Muscle of back (tissue), 13 donors: ENCODE measurements at places on chromosomes 12 and 14.

- peak; percentile 73 for DNase-seq
These were observed 125.4 kb downstream of the TMX1 start for GRCh38 chr14:51365241-51365965.

GRCh38 chr12:50971946-50972345 is 19.6 kb downstream of the HIGD1C start:
- DNase-seq: no peak

GRCh38 chr12:95573951-95574576 is 22.8 kb upstream of the USP44 start:
- no peak for DNase-seq

GRCh38 chr12:128871516-128871892 is 18.2 kb downstream of the GLT1D1 start:
- DNase-seq: no peak

GRCh38 chr12:101666052-101666728 is 31.2 kb upstream of the CHPT1 start:
- no peak for DNase-seq

- DNase-seq: no peak
These were observed 4.6 kb upstream of the SELPLG start for GRCh38 chr12:108638141-108638827.

DNA sequence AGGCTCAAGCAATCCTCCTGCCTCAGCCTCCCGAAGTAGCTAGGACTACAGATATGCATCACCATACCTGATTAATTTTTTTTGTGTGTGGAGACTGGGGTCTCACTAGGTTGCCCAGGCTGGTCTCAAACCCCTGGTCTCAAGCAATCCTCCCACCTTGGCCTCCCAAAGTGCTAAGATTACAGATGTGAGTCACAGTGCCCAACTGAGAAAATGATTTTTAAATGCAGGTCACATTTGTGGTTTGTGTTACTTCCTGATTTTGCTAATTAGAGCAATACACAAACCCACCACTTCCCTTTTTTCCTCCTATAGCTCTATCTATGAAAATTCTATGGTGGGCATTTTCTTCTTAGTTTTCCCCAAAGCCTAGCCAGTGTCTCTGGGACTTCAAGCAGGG is 45.5 kb upstream of the TMEM263 start:
- no peak for DNase-seq

- no peak for DNase-seq
These were observed 40.5 kb upstream of the PTCSC3 start for GRCh38 chr14:36217027-36217426.

- no peak for DNase-seq
These were observed 6.7 kb upstream of the BATF start for GRCh38 chr14:75515629-75515996.

DNA sequence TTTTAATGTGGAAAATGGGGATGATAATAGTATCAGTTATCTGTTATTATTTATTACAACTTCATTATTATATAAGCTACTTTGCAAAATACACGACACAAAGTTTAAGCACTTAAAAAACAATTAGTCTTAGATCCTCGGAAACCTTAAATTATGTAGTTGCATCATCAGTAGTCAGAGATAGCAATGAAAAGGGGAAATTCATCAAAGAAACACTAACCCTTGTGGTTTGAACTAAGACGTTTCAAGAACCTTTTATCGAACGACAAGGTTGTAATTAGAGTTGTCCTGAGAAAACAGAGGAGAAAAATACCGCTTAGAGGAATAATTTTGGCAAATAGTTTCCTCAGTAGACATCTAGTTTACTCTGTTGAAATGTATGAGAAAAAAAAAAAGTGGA is 198.5 kb downstream of the PTPRO start:
- no peak for DNase-seq

DNA sequence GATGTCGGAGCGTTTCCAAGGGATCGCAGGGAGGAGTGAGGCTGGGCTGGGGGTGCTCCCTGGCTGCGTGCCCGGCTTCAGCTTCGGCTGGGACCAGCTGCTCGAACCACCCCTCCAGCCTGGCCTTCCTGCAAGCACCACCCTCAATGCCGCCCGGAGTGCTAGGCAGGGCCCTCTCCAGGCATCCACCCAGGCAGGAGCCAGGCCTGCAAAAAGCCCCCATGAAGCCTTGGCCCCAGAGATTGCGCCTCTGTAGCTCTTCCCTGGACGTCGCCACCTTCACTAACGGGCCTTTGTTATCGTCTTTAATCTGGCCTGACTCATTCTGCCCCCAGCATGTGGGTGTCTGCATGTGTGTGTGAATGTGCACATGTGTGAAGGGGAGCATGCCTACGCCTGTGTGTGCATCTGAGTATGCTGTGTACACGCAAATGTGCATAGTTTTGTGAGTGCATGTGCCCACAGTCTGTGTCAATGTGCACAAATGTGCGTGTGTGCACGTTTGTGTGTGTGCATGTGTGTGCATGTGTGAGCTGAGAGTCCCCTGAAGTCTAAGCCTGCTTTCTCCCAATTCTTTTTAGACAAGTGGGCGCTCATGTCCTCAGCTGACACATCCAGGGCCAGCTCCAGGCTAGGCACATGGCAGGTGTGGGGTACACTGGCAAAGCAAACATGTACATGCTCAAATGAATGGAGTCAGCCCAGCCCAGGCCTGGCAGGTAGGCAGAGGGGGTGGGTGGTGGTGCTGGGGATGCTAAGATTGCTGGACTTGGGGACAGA is 195.4 kb upstream of the C14orf180 start:
- peak; percentile 55 for DNase-seq

- no peak for DNase-seq
These were observed 44.5 kb downstream of the CHGA start for GRCh38 chr14:92967346-92967926.

DNA sequence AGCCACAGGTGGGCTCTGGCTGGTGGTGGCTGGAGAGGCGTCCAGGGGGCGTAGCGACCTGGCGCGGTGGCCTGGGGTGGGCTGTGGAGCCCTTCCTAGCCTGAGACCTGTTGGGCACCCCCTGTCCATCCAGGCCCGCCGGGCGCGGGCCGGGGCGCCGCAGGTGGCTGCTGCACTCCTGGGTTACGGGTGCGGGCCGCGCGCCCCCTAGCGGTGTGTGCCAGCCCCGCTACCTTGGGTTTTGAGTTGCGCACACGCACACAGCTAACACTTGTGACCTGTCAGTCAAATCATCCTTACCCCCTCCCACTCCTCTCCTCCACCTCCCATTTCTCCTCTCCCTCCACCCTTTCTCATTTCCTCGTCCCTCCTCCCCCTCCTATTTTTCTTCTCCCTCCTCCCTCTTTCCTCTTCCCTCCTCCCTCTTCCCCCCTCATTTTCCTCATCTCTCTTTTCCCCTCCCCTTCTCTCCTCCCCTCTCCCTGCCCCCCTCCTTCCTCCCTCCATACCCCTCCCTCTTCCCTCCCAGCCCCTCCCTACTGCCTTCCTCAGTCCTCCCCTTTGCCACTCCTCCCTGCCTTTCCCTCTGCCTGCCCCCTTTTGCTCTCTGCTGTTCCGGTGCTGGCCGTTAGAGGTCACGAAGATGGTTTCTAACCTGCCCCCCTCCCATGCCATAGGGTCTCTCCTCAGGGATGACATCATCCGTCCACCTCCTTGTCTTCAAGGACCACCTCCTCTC is 2.3 kb downstream of the MEG3 start:
- peak; percentile 88 for DNase-seq

GRCh38 chr12:119283310-119283709 is 51.2 kb upstream of the CCDC60 start:
- no peak for DNase-seq

DNA sequence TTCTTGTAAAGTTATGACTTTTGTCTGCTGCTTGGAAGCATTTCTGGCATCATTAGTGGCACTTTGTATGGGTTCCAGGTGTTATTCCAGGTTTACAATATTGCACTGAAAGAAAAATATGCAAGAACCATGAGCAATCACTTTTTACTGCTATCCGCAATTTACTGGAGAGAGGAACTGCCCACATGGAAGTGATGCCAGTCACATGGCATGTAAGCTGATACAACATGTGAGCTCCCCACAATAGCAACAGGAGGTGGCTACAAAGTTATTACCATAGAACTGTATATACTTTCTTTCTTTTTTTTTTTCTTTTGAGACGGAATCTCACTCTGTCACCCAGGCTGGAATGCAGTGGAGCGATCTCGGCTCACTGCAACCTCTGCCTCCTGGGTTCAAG is 1012.1 kb downstream of the BCL11B start:
- DNase-seq: peak; percentile 13

DNA sequence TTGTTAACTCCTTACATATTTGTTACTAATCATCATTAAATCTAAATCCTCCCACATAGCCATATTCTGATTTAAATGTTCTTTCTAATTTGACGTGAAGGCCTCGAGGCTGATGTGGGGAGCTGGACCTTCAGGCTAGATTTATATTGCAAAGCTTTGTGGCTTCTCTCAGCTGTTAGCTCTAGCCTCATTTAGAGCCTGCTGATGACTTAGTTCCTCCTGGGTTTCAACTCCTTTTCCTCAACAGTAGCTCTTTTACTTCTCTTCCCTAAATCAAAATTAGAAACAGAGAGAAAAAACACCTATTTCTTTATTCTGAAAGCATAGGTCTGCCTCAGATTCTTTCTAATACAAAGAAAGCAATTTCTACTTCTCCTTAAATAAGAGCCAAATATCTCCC is 477.5 kb upstream of the CCDC196 start:
- DNase-seq: no peak

DNA sequence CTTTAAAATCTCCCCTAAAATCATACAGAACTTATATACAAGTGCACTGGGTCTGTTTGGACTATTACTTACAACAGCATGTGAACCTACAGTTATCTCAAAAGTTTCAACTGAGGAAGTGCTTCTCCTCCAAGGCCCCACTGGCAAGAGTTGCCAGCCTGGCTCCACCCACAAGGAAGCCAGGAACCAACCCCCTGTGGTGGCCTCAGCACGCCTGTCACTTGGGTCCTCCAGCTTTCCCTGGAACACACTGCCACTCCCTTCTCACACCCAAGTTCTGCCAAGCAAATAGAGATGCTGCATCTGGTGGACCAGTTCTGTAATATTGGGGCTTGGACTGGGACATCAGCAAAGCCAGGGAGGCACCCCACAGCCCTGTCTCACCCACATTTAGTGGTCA is 115.4 kb downstream of the GCH1 start:
- no peak for DNase-seq
